ENCODE measurements at places on chromosomes 4 and X. TPM values are rescaled to one million over a fixed set of nuclear protein-coding genes. Genes with fewer than 3 reads are reported as not detected.
A peak's percentile ranks its signal among the peaks of the same experiment; 100 is the strongest.

The AMTN gene
- not detected for total RNA-seq

The WDFY3 gene
- total RNA-seq = 47.8 TPM

DNA sequence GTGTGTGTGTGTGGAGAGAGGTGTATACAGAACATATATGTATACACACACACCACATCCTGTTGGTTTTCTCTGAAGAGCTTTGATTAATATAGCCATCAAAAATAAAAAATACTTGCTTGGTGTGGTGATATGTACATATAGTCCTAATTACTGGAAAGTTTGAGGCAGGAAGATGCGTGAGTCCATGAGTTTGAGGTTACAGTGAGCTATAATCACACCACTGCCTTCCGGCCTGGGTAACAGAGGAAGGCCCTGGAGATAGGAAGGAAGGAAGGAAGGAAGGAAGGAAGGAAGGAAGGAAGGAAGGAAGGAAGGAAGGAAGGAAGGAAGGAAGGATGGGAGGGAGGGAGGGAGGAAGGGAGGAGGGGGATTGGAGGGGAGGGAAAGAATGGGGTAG, 360.4 kb upstream of the CPEB2 start:
- H3K27me3 ChIP-seq = no peaks in the 10 kb centered on the region
- no peak overlapping the region for H3K4me3 ChIP-seq
- H3K36me3 ChIP-seq = no peaks in the 10 kb centered on the region
- H3K27ac ChIP-seq = no peak overlapping the region
- DNase-seq = no peak

- no peak overlapping the region for H3K4me3 ChIP-seq
- no peaks in the 10 kb centered on the region for H3K27me3 ChIP-seq
- no peak for DNase-seq
- no peak overlapping the region for H3K27ac ChIP-seq
- no peaks in the 10 kb centered on the region for H3K36me3 ChIP-seq
- H3K4me1 ChIP-seq = no peaks in the 10 kb centered on the region
These were observed 61.8 kb downstream of the ATXN3L start for GRCh38 chrX:13258052-13258444.

- no peaks in the 10 kb centered on the region for H3K4me1 ChIP-seq
- no peaks in the 10 kb centered on the region for H3K36me3 ChIP-seq
- no peak overlapping the region for H3K4me3 ChIP-seq
- H3K27me3 ChIP-seq = no peaks in the 10 kb centered on the region
These were observed 12.3 kb downstream of the LRP2BP start for GRCh38 chr4:185383451-185383850.

The CYTL1 gene
- not detected for total RNA-seq

The SEC31A gene
- total RNA-seq = 107 TPM

The ERAS gene
- total RNA-seq = 0.23 TPM

The LRCH2 gene
- total RNA-seq = 0.13 TPM

DNA sequence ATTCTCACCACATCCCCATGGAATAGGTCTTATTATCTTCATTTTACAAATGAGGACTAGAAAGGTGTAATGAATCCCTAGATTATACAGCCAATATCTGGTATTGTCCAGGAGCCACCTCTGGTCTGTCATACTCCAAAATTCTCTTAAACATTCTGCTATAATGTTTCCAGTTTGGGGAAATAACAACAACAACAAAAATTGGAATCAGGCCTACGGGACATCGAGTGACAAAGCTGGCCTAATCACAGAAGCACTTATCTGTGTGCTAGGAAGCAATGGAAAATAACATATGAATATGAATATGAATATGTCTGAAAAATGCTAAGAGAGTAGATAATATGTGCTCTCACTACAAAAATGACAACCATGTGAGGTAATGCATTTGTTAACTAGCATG, 264.1 kb downstream of the GASK1B start:
- no peak overlapping the region for H3K4me3 ChIP-seq
- H3K36me3 ChIP-seq = no peaks in the 10 kb centered on the region
- DNase-seq = no peak
- H3K27ac ChIP-seq = no peak overlapping the region
- H3K4me1 ChIP-seq = no peaks in the 10 kb centered on the region
- H3K27me3 ChIP-seq = no peaks in the 10 kb centered on the region

- no peak for DNase-seq
- peak overlapping the region; percentile 30 for H3K4me3 ChIP-seq
- H3K27ac ChIP-seq = peak overlapping the region; percentile 81
- peaks cover 25% of the 10 kb centered on the region for H3K4me1 ChIP-seq
- H3K27me3 ChIP-seq = no peaks in the 10 kb centered on the region
These were observed 2.2 kb downstream of the PLXNB3 start for GRCh38 chrX:153766098-153766817.

GRCh38 chr4:66852843-66853242, 692.5 kb downstream of the CENPC start:
- no peak overlapping the region for H3K27ac ChIP-seq
- H3K4me1 ChIP-seq = no peaks in the 10 kb centered on the region
- no peak for DNase-seq
- no peaks in the 10 kb centered on the region for H3K27me3 ChIP-seq

DNA sequence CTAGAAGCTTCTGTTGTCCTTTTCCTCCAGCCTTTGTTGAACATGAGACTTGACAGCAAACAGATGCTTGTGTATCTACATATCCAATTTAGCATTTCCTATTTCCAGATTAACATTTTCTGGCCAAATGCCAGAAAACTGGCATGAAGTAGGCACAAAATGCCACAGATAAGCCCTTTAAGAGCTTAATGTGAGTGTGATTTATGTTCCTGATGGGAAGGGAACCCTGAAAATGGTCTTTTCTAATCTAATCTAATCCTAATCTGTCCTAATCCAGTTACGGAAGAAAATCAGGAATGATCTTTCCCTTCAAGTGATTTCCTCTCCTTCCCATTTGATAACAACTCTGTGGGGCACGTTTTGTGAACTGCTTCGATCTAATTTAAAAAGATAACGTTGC, 133.0 kb upstream of the C1QTNF7 start:
- no peak for DNase-seq
- no peaks in the 10 kb centered on the region for H3K27me3 ChIP-seq
- no peaks in the 10 kb centered on the region for H3K36me3 ChIP-seq

- H3K4me1 ChIP-seq = no peaks in the 10 kb centered on the region
- H3K36me3 ChIP-seq = no peaks in the 10 kb centered on the region
- H3K4me3 ChIP-seq = no peak overlapping the region
- H3K27me3 ChIP-seq = no peaks in the 10 kb centered on the region
These were observed 13.3 kb upstream of the CRMP1 start for GRCh38 chr4:5906191-5906590.

DNA sequence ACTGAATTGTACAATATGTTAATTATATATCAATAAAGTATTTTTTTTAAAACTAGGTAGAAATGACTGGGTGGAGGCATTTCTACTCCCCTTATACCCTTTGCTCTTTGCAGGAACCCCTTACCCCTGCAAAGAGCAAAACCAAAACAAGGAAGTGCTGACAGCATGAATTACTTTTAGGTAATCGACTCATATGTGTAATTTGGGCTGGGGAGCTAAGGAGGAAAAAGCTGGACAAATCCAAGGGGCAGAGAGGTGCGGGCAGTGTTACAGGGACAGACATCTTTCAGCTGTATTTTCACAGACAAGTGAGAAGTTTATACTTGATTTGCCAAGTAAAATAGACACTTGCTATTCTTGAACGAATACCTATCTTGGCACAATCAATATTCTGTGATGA, 35.5 kb downstream of the MANBA start:
- no peak for DNase-seq
- no peaks in the 10 kb centered on the region for H3K27me3 ChIP-seq
- no peaks in the 10 kb centered on the region for H3K4me1 ChIP-seq
- no peak overlapping the region for H3K27ac ChIP-seq
- H3K4me3 ChIP-seq = no peak overlapping the region
- no peaks in the 10 kb centered on the region for H3K36me3 ChIP-seq

- H3K36me3 ChIP-seq = no peaks in the 10 kb centered on the region
- no peak overlapping the region for H3K27ac ChIP-seq
- H3K27me3 ChIP-seq = no peaks in the 10 kb centered on the region
- H3K4me1 ChIP-seq = no peaks in the 10 kb centered on the region
- DNase-seq = no peak
- no peak overlapping the region for H3K4me3 ChIP-seq
These were observed 7.3 kb downstream of the EMCN start for GRCh38 chr4:100510551-100510950.

The SUPT20HL2 gene
- total RNA-seq = not detected

DNA sequence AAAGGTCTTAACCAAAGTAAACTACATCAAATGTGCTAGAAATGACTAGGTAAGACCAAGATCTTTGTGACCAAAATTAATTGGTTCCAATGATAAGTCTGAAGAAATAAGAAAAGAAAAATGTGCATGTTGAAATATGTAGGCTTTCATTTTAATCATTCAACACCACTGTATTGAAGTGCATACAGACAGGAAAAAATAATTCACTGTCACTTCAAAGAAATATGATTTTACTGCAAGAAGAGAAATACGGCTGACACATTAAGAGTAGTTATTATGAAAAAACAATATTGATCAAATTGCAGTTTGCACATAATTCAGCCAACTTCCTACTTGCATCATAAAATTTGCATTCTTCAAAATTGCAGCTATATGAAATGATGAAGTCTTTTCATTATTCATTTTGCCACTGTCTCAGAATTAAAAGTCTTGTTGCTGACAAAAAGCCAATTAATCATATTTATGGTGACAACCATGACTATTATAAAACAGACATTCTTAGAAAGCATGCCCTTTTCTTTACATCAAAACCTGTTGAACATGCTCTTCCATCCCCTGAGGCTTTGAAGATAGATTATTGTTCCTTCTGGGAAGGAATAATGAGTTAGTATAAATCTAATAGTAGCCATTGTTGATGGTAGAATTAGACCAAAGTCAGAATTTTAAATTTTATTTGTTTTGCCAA, 405.9 kb upstream of the MAD2L1 start:
- H3K36me3 ChIP-seq = no peaks in the 10 kb centered on the region
- no peaks in the 10 kb centered on the region for H3K27me3 ChIP-seq
- no peak for DNase-seq
- no peak overlapping the region for H3K27ac ChIP-seq

The TCEAL3 gene
- 23.8 TPM for total RNA-seq

The SLITRK4 gene
- not detected for total RNA-seq

DNA sequence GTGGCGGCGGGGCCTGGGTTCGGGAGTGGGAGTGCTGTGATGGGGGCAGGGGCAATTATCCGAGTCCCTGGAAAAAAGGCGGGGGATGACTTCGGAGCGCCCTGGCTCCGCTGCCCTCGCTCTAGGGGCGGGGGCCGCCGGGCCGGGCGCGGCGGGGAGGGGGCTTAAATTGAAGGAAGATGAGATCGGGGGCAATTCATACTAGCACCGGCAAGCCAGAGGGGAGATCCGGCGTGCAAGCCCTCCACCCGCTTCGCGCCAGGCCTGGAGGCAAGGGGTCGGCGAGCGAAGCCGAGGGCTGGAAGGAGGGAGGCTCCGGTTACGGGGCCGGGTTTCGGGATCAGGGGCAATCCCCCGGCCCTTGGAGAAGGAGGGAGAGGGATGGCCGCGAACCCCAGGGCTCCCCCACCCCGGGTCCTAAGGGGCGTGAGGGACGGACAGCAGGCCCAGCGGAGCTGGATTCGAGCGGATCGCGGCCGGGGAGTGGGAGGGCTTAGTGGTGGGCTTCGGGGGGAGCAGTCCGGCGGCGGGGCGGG, 1.2 kb downstream of the BCORL1 start:
- DNase-seq = no peak
- peaks cover 17% of the 10 kb centered on the region for H3K4me1 ChIP-seq
- H3K4me3 ChIP-seq = no peak overlapping the region
- no peak overlapping the region for H3K27ac ChIP-seq

The TMEM192 gene
- 7.2 TPM for total RNA-seq

DNA sequence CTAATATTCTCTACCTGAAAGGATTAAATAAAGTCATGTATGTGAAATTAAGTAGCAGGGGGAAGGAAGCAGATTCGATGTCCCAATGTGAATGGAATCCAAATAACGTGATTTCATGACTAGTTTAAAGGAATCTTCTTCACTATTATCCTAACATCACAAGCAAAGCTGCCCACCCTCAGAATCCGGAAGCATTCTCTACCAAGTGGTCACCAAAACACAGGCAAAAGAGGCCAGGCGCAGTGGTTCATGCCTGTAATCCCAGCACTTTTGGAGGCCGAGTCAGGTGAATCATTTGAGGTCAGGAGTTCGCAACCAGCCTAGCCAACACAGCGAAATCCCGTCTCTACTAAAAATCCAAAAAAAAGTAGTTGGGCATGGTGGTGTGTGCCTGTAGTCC, 212.9 kb downstream of the LDB2 start:
- H3K4me3 ChIP-seq = no peak overlapping the region
- no peaks in the 10 kb centered on the region for H3K36me3 ChIP-seq
- no peak overlapping the region for H3K27ac ChIP-seq
- H3K27me3 ChIP-seq = no peaks in the 10 kb centered on the region
- no peak for DNase-seq
- H3K4me1 ChIP-seq = no peaks in the 10 kb centered on the region

- no peaks in the 10 kb centered on the region for H3K27me3 ChIP-seq
- no peaks in the 10 kb centered on the region for H3K36me3 ChIP-seq
- H3K27ac ChIP-seq = peak overlapping the region; percentile 79
- peak overlapping the region; percentile 32 for H3K4me3 ChIP-seq
- H3K4me1 ChIP-seq = peaks cover 28% of the 10 kb centered on the region
These were observed 71.7 kb upstream of the BCOR start for GRCh38 chrX:40169193-40170101.

The GAGE12H gene
- not detected for total RNA-seq

- no peak for DNase-seq
- no peak overlapping the region for H3K27ac ChIP-seq
- H3K4me1 ChIP-seq = no peaks in the 10 kb centered on the region
- H3K36me3 ChIP-seq = no peaks in the 10 kb centered on the region
- H3K27me3 ChIP-seq = no peaks in the 10 kb centered on the region
These were observed 63.3 kb upstream of the GAB1 start for GRCh38 chr4:143273160-143273917.

The ZRSR2 gene
- 3.0 TPM for total RNA-seq

- H3K4me1 ChIP-seq = no peaks in the 10 kb centered on the region
- no peak for DNase-seq
- no peaks in the 10 kb centered on the region for H3K27me3 ChIP-seq
These were observed 701.2 kb upstream of the LCORL start for GRCh38 chr4:18722748-18723191.

- peak overlapping the region; percentile 92 for H3K27ac ChIP-seq
- H3K4me1 ChIP-seq = peaks cover 19% of the 10 kb centered on the region
- H3K36me3 ChIP-seq = no peaks in the 10 kb centered on the region
- no peaks in the 10 kb centered on the region for H3K27me3 ChIP-seq
- H3K4me3 ChIP-seq = peak overlapping the region; percentile 80
- DNase-seq = no peak
These were observed 2.7 kb downstream of the ABCD1 start for GRCh38 chrX:153727123-153727931.

The PAK3 gene
- 0.15 TPM for total RNA-seq

DNA sequence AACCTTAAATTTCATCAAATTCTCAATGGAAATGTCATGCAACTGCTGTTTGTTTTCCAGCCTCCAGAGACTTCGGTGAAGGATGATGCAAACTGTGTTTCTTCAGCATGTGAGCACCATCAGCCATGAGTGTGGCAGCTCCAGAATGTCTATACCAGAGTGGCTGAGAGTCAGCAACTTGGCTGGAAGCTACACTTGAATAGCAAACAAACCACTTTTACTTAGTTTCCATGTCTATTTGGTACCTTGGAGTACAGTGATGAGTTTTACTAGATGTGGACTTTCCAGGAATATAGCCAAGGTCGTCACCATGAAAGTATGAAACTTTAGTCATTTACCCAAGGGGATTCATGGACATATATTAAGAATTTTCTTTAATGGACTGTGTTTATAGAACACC, 4.3 kb upstream of the IL21 start:
- H3K27ac ChIP-seq = no peak overlapping the region
- no peak for DNase-seq
- no peak overlapping the region for H3K4me3 ChIP-seq
- H3K4me1 ChIP-seq = no peaks in the 10 kb centered on the region
- H3K36me3 ChIP-seq = no peaks in the 10 kb centered on the region
- 0 out of 2 replicates have a peak, but pooled peaks cover 2% of the 10 kb centered on the region for H3K27me3 ChIP-seq

Data from Panc1 (cell line).